ENCODE measurements at places on chromosomes 5 and 9.

- DNase-seq = peak; percentile 76
Measured at GRCh38 chr5:134138416-134139376, 24.2 kb downstream of the TCF7 start.

- no peak for DNase-seq
Measured at GRCh38 chr5:76456258-76456657, 53.2 kb downstream of the IQGAP2 start.

DNA sequence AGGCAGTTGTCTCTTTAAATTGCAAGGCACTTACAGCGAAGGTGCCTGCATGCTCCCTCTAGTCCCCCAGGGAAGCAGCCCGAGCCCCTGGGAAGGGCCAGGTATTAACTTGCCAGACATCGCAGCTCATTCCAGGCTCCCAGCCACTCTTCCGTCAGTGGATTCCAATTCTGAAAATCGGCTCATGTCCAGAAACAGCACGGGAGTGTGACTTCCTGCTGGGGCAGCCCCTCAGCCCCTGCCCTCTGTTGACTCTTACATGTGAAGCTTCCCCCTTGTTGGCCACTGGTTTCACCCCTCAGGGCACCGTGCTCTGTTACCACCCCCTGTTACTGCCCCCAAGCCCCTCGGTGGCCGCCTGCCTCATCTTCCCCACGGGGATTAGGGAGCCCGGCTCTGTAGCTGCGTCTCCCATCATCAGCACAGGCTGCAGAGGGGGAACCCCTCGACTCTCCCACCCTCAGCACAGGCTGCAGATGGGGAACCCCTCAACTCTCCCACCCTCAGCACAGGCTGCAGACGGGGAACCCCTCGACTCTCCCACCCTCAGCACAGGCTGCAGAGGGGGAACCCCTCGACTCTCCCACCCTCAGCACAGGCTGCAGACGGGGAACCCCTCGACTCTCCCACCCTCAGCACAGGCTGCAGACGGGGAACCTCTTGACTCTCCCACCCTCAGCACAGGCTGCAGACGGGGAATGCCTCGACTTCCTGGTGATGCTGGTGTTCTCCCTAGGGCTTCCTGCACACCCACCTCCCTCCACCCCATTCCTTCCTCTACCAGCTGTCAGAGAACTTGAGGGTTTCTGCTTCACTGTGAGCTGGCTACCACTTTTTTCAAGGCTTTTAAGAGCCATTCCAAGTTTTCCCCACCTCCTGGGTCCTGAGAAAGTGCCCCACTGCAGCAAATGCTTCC is 11.1 kb upstream of the CACNA1B start:
- DNase-seq = no peak

DNA sequence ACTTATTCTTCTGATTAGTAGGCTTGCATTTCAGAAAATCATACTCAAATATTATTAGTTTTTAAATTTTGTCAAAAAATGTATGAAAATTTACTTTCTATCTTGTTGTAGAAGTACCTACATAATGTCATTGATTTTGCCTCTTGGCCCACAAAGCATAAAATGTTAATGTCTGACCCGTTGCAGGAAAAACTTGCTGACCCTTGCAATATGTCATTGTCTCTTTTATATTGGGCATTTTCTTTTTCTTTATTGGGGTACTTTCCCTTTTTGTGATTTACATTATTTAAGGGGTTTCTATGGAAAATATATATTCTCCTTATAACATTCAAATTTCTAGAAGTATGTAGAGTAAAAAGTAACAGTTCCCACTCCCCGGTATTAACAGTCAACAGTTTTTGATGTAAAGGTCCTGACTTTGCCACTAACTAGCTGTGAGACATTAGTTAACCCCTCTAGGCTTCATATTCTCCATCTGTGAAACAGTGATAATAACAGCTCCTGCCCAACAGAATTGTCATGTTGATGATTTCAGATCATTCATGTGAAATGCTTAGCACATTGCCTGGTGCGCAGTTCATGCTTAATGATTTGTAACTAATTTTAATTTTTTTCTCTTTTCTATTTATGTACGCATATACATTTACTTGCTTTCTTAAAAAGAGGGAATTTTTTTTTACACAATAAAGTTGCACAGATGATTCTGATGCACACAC is 243.2 kb downstream of the ARHGAP26 start:
- DNase-seq = no peak

- DNase-seq = no peak
Measured at GRCh38 chr5:159049844-159050315, 49.8 kb downstream of the EBF1 start.

DNA sequence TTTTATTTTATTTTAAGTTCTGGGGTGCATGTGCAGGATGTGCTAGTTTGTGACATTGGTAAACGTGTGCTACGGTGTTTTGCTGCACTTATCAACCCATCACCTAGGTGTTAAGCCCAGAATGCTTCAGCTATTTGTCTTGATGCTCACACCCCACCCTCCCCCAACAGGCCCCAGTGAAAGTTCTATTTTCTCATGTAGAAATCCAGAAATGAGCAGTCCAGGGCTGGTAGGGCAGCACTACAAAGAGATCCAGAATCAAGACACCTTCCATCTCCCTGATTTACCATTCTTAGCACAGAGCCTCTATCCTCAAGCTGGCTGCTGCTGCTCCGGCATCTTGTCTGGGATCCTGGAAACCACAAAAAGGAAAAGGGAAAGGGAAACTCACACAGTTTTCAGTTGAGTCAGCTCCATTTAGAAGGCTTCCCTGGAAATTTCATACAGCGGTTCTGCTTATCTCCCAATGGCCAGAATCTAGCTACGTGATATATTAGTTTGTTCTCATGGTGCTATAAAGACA is 85.4 kb upstream of the SMARCA2 start:
- no peak for DNase-seq
